ENCODE measurements at places on chromosomes 12 and 14.
A peak's percentile ranks its signal among the peaks of the same experiment; 100 is the strongest.

GRCh38 chr14:105944632-105945610 lies 418.5 kb downstream of the TMEM121 start:
- DNase-seq: peak; percentile 69

- no peak for DNase-seq
Observed at GRCh38 chr14:71398450-71398849, 491.2 kb downstream of the PCNX1 start.

GRCh38 chr14:104149617-104150135 lies 11.3 kb downstream of the KIF26A start:
- DNase-seq: no peak

- DNase-seq: no peak
Observed at GRCh38 chr12:26630546-26631027, 202.4 kb downstream of the ITPR2 start.

DNA sequence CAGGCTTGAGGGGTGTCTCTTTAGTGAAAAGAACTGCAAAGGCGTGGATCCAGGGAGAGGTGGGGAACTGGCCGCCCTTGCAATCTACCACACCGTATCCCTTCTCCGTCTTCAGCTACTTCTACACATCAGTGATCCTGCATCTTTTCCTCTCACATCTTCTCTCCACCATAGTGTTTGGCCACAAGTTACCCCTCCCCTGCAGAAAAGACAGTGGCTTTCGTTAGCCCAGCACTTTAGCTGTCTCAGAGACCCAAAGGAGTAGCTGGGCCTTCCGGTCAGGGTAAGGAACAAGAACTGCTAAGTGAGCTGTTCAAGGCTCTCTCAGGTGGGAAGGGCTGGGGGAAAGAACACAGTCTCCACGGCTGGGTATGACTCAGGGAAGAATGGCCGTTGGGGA lies 158.4 kb downstream of the NDUFA12 start:
- DNase-seq: no peak

DNA sequence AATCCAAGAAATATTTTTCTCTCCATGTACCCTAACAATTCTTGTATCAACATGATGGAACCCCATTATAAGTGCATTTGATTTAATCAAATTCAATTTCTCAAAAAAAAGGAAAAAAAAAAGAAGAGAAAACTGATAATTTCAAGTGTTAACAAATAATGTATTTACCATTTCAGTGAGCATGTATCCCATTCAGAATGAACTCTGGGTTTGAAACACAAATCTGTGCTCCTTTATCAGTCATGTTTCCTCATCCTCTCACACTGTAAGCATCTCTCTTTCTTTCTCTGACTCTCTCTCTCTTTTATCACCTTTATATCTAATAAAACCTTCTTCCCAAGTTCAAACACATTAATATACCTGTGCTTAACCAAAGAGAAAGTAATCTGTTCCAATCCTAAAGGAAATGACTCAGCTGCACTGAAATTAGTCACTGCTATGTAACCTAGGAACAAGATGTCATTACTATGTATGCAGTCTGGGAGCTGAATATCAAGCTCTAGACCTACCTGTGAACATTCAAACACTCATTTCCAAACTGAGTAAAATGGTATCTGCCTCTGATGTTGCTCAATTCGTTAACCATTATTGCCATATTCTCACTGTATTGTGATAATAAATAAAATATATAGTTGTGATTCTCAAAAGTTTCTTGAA lies 135.0 kb upstream of the LRIG3 start:
- DNase-seq: no peak

- DNase-seq: no peak
Observed at GRCh38 chr12:29644536-29645162, 139.1 kb downstream of the TMTC1 start.

DNA sequence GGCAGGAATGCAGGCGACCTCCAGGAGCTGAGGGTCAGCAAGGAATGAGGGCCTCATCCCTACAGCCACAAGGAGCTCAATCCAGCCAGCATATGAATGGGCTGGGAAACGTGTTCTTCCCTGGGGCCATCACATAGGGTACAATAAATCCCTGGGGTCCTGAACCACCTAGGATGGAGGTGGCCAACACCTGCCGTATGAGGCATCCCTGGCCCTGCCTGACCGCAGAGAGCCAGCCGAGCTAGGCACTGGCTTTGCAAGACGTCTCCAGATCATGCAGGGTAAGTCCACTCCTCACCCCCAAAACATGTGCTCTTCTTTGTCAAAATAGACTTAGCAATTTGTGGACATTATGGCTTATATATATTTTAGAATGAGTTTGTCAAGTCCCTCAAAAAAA lies 303.7 kb upstream of the DIO3 start:
- no peak for DNase-seq

DNA sequence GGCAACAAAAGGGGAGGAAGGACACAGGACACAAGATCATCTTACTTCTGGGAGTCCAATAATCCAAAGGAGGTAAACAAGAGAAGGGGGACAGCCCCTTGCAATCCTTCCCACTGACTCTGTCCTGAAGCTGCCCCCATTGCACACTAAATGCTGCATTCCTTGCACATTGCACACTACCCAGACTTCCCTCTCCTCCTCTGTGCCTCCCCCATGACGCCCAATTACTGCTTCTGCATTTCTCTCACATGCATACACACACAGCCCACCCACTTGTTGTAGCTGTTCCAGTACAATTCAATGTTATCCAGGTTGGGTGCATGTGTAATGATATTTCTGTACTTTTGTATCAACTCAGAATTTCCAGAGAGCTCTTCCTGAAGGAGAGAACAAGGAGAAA lies 5.5 kb downstream of the NDRG2 start:
- no peak for DNase-seq

DNA sequence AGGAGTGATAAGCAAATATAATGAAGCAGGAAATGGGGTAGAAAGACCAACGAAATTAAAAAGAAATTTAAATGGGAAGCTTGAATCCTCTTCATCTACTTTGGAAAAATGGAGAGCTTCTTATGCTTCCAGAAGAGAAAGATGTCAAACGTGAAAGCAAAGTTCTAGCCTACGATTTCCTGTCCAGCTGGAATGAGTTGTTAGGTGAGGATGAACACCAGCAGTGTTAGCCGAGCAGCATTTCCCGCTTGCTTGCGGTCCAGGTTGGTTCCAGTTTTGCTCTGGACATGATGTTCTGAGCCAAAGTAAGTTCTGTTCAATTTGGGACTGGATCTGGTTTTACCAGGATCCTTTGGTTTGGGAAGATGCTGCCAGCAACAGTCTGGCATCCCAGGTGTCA lies 78.9 kb downstream of the DACT1 start:
- DNase-seq: no peak

Data from activated CD4-positive, alpha-beta T cell treated with anti-CD3 and anti-CD28 coated beads, Interleukin-2, amount 50 U/mL, for 4 hours (primary cell).